NCI-H1417 treated with DMSO at 0.1 percent for 48 hours (cell line): ENCODE measurements at places on chromosomes 5 and 9.

- DNase-seq = no peak
Measured at GRCh38 chr5:152058267-152058666, 133.6 kb upstream of the GLRA1 start.

DNA sequence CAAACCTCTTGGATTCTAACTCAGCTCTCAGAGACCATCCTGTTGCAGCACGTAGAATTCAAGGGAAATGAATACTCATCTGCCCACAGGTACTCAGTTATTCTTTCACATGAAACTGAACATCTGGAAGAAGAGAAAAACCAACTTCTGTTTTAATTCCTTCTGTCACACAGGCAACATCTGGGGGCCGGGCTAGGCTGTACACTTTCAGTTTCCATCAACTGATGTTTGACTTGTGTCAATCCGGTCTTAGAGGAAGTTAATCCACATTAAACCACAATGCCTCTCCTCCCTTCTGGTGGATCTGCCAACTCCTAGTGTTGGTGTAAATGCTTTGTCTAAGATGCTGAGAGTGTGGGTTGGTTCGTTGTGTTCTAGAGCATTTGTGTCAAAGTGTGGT is 17.6 kb downstream of the DMRT3 start:
- no peak for DNase-seq

GRCh38 chr5:35672995-35673394 is 55.3 kb downstream of the SPEF2 start:
- no peak for DNase-seq

GRCh38 chr5:176851871-176852658 is 41.7 kb downstream of the UNC5A start:
- DNase-seq = no peak

- DNase-seq = no peak
Measured at GRCh38 chr9:18542837-18543405, 69.0 kb downstream of the ADAMTSL1 start.

DNA sequence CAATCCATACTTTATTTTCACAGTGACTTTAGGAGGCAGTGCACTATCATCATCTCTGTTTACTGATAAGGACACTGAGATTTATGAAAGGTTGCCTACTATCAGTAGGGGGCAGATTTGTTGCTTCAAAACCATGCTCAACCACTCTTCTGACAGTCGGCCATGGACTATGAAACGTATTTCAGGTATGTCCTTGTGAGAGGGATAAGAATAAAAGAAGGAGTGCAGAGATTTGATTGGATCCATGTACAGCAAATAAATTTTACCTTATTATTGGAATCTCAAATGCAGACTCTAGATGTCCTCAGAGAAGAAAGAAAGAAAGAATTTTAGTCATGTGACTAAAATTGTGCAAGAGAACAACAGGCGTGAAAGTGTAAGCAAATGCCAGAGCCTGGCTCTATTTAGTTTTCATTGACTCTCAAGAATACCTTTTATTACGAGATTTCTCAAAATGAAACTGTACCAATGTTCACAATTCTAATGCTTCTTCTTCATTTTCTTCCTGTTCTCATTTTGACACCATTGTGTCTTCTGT is 296.6 kb upstream of the RASA1 start:
- no peak for DNase-seq

DNA sequence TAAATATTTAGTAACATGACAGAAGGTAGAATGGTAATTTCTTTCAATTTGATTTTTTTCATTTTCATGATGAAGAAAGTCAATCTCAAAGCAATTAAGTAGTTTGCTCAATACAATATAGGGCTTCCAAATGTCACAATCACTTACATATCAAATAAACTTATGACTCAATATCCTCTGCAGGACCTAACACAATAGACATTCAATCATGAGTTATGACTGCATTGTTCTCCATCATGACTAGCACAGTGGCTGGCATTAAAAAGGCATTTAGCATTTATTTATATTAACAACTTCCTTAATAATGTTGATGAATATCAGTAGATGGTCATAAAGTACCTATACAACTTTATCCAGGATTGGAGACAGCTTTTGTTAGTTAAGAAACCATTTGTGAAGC is 1499.6 kb downstream of the EFNA5 start:
- no peak for DNase-seq

DNA sequence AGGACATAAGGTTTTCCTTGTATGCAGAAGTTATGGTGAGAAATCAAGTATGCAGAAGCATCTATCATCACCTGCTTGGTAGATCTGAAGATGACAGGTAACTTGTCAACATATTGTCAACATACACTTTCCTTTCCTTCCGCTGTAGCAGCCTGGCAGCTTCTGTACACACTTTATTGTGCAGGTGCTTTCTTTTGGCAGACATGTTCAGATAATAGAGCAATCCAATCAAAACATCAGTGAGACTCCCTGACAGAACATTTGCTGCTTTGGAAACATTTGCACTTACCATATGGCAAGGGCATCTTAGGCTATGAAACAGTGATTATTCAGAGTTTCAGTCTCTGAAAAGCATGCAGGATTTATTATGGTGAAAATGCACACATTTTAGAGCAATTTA is 161.1 kb upstream of the CDH12 start:
- DNase-seq = peak; percentile 63

DNA sequence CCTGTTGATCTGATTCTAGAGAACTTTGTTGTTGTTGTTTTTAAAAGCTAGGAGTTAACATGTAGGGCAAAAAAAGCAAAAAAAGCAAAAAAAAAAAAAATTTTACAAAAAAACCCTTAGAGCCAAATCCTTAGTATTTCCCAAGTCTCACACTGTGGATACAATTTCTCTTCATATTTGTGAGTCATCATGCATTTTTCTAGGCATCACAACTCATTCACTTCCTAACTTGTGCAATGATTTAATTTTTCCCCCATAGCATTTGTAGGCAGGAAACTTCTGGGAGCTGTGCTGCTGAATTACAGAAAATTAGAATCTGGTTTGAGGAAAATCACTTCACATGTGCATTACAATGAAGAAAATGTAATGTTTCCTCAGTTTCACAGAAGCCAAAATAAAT is 91.9 kb downstream of the MARCHF3 start:
- DNase-seq = no peak
